NCI-H187 (cell line): ENCODE measurements at places on chromosomes 11 and 22.

- no peak for DNase-seq
Measured at GRCh38 chr11:15171956-15172355, 57.2 kb downstream of the INSC start.

GRCh38 chr11:72584293-72584938, 89.8 kb downstream of the PDE2A start:
- no peak for DNase-seq

DNA sequence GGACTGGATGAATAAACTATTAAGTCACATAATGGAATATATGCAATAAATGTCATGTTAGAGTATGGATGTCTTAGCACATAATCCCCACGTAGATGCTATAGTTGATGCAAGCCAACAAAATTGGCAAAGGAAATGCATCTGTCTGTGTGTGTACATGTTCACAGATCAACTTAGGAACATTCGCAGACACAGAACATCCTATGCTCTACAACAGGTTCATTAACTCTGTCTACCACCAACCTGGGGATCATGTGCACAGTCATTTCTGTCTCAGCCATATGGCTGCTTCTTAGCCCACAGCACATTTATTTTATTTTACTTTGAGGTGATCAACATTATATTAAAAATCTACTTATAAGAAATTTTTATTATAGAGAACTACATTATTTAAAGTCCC, 4.9 kb downstream of the MSANTD4 start:
- DNase-seq: no peak

GRCh38 chr11:119376197-119376847, 5.2 kb downstream of the USP2 start:
- DNase-seq: no peak

DNA sequence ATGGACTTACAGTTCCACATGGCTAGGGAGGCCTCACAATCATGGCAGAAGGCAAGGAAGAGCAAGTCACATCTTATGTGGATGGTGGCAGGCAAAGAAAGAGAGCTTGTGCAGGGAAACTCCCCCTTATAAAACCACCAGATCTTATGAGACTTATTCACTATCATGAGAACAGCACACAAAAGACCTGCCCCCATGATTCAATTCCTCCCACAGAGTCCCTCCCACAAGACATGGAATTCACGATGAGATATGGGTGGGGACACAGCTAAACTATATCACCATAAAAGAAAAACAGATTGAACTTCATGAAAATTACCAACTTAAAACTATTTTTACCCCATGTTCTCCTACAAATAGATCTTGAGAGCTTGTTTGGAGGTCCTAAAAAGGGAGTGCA, 19.6 kb downstream of the ENTHD1 start:
- no peak for DNase-seq

- no peak for DNase-seq
Measured at GRCh38 chr11:70725278-70725677, 326.9 kb downstream of the CTTN start.

GRCh38 chr11:64787526-64788320, 9.4 kb upstream of the SF1 start:
- no peak for DNase-seq

GRCh38 chr11:118928870-118929500, 3.3 kb upstream of the BCL9L start:
- peak; percentile 75 for DNase-seq

DNA sequence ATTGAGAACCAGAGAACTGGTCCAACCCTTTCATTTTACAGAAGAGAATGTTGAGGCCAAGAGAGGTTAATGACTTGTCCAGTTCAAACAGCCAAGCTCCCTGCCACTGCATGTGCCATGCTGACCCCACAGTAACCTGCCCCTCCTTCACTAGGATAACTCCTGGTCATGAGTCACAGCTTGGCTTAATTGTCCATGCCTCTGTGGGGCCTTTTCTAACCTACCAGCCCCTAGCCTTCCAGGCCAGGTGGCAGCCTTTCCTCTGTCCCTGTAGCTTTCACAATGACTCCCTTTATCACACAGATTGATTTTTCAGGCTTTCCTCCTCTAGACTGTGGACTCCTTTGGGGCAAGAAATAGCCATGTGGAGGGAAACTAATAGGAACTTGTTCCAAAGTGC, 97.2 kb downstream of the PIWIL4 start:
- no peak for DNase-seq

GRCh38 chr11:12234221-12234620, 123.8 kb downstream of the MICAL2 start:
- DNase-seq: no peak
